ENCODE measurements at places on chromosomes 3 and 15. TPM values are rescaled to one million over a fixed set of nuclear protein-coding genes. Genes with fewer than 3 reads are reported as not detected.

The ADAMTS17 gene
- total RNA-seq = 6.0 TPM

The CYP1A1 gene
- 1.1 TPM for total RNA-seq

GRCh38 chr3:131735116-131735515, 232.3 kb upstream of the MRPL3 start:
- DNase-seq = no peak

DNA sequence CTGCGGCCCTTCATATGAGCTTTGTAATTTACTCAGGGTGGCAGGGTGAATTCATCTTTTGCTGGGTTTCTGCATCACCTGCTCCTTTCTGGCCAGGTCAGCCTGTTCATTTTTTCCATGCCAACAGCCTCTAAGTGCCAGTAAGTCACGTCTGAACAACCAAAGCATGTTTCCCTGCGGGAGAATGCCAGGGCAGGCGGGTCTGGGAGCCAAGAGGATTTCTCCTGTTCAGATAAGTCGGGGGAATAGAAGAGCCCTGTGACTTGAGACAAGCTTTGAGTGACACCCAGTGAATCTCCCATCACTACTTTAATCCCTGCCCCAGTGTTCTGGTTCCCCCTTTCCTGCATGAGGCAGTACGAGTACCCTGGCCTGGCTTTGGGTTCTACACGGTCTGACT, 153.1 kb downstream of the PGPEP1L start:
- no peak for DNase-seq

- no peak for DNase-seq
Measured at GRCh38 chr3:169662843-169663160, 710 bp downstream of the MECOM start.
